ENCODE measurements at places on chromosomes 13 and 19.

DNA sequence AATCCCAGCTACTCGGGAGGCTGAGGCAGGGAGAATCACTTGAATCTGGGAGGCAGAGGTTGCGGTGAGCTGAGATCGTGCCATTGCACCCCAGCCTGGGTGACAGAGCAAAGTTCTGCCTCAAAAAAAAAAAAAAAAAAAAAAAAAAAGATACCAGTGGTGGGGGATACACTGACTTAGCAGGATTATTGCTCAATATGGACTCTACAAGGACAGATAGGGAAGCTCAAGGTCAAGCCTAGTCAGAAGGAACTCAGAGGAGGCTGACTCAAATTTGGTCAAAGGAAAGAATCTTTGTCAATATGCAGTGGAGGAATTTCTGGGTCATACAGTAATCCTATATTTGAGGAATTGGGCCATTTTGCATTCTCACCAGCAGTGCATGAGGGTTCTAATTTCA, 6.7 kb upstream of the DIAPH3 start:
- no peak for DNase-seq

- DNase-seq: no peak
These were observed 1198.2 kb upstream of the PCDH9 start for GRCh38 chr13:68428292-68428691.

DNA sequence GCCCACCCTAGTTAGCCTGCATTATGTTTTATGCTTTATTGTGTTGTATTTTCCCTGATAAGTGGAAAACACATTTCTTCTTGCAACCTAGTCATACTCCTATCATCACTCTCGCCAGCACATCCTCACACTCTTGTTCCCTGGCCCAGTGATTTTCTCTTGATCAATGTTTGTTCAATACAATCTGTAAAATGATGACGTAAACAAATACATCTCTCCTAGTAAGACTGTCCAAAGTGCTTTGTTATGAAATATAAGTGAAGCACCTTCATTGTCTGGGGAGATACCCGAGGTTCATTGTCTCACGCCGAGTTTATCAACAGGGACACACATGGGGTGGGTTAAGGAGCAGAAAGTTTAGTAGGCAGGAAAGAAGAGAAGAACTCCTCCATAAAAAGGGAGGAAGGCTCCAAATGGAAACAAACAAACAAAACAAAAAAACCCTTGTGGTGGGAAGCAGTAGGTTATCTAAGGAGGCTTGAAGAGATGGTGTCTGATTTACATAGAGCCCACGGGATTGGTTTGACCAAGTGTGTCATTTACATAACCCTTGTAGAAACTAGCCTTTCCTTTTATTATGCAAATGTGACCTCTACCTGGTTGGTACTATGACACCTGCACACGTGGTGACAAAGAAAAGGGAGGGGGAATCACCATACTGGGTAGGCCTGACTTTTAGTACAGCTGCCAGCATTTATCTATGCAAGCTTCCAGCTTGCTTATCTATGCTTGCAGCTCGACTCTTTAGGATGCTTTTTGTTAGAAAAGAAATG, 1317.9 kb upstream of the SPRY2 start:
- no peak for DNase-seq

DNA sequence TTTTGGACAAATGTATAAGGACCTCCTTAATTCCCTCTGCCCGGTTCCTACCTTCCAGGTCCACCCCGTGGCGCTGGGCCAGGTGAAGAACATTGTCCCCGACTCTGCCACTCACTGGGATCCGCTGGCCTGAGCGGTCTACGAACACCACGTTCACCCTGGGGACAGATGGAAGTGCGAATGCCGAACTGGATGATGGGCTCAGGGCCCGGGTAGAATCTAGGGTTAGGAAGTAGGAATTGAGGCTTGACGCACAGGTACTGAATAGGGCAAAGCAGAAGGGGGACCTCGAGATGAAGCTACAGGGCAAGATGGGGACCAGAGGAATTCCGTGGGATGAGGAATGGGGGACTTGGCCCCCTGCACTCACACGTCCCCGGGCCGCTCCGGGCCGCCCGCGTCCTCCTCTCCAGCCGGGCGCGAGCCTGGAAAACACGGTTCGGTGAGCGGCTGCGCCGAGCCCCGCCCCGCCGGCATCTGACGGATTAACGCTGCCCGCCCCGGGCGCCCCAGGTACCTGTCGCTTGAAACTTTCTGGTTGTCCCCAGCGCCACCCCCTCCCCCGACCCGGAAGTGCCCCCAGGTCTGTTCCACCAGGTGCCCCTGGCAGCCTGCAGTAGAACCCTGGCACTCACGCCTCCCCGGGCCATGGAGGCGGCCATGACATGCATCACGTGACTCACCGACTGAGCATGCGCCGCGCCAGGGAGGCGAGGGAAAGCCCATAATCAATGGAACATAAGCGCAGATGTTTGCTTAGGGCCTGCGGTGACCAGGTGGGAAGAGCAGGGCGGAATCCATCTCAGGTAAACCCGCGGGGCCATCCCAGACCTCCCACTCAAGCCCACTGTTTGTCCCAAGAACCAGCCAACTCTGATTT, at the start of gene FDX2:
FDX2 (minus strand) TSS at position 681 of the 880 bp plus-strand sequence; CDS start at position 662, 19 bp downstream.
- peak; percentile 88 for DNase-seq

DNA sequence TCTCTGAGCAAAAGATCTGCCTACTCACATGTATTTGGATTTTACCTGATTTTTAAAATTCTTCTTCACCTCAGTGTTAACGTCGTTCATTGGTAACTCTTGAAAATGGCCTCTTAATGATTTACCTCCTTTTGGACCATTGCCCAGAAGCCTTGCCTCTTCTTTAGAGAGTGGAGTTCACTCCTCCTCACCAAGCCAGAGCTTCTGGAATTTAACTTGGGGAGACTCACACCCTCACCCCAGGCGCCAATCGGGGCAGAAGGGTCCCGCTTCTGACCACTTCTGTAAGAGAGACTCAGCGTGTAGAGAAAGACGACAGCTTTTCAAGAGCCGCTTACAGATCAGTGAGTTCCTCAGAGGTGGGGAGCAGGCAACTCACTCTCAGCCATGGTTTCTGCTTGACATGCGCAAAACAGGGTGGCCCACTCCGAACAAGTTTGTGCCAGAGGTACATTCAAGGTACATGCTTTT, 2.7 kb downstream of the PNMA8C start:
- DNase-seq: no peak

DNA sequence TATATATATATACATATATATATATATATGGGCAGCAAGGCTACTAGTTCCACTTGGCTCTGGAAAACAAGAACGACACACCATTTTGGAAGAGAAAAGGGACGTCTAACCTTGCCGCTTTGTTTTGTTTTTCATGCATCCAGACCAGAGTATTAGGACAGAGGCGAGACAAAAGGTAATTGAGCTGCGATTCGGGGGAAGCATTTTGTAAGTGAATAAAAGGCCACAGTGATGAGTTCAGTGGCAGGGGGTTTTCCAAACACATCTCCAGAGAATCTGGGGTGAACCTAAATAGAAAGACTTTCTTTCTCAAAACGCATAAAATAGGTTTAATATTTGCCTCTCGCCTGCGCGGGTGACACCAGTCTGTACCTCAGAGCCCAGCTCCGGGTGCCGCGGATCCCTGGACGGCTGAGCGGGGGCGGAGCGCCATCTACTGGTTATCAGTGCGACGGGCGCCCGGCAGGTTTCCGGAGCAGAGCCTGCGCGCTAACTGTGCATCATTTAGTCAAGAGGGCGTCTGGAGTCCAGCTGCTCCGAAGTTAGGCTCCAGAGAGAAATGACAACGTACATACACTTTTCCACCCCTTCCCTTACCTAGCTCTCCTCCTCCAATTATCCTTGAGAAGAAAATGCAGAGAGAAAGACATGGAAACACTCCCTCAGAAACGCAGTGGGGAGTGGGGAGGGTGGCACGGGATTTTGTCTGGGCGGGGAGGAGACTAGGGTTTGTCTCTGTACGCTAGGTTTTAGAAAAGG, 262.3 kb downstream of the TBC1D4 start:
- DNase-seq: peak; percentile 75

GRCh38 chr13:66322193-66322740, 907.9 kb downstream of the PCDH9 start:
- DNase-seq: no peak

GRCh38 chr13:99526549-99526948, 25.3 kb downstream of the TM9SF2 start:
- DNase-seq: no peak

DNA sequence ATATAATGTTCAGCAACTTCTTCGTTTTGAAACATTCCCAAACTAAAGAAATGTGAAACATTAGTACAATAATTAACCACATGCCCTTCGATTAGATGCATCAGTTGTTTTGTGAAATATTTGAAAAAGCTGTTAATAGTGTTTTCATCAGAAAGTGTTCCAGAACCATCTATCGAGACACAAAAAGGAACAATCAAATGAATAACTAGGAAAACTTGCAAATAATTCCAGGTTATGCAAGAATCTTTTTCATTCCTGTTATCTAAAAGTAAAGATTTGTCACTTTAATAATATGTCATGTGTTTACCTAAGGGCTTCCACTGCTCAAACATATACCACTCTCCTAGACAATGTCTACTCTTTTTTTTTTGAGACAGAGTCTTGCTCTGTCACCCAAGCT, 904.2 kb upstream of the MIR17HG start:
- no peak for DNase-seq

DNA sequence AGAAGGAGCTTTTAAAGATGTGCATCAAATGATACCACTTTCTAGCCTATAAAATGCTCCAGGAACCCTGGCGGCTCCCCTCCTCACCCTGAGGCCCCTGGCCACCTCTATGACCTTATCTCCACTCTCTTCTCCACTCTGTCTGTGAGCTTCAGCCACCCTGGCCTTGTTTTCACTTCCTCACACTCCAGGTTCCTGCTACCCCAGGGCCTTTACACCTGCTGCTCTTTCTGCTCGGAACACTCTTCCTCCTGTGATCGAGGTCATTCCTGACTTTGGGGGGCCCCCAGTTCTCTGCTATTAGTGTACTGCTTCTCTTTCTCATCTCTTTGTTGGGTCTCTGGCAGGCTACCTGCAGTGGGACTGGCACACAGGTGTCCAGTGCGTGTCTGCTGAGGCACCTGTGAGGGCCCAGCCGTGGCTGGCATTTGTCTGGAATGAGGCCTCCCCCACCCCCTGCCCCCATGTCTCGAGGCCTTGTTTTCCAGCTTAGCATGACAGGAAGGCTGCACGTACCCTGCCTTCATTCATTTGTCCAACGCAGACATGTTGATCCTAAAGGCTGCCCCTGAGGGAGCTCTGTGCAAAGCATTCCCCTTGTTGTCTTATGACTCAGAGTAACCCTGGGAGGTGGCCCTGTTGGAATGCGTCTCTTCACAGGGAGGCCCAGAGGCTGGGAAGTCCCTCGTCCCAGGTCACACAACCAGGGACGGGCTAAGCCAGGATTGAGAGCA, 2.3 kb downstream of the DDA1 start:
- DNase-seq: no peak

- DNase-seq: no peak
These were observed 1.0 kb downstream of the CEBPA start for GRCh38 chr19:33301144-33301899.

DNA sequence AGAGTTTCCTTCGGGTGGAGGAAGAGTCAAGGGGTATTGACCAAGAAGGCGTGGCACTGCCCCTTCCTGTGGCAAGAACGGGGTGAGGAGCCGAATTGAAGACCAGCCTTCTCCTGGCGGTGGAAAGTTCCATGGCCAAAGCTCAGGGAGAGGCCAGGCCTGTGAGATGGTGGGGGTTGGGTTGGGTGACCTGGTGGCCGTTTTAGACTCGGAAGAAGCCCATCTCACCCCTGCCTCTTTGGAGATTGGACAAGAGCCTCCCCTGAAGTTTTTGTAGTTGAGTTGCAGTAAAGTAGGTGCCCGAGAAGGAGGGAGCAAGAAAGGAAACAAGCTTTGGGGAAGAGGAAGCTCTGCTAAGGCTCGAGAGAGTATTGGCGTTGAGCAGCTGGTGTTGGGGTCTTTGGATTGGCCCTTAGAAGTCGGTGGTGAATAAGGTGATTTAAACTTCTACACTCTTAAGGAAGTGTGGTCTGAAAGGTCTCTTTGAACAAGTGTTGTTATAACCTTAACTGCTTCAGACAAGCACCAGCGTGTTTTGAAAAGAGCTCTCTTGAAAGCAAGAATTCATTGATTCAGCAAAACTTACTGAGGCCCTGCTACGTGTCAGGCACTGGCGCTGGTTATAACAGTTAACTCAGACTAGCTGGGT, 964 bp downstream of the SPINT2 start:
- no peak for DNase-seq

- no peak for DNase-seq
These were observed 4.1 kb upstream of the TLE6 start for GRCh38 chr19:2973229-2973628.

DNA sequence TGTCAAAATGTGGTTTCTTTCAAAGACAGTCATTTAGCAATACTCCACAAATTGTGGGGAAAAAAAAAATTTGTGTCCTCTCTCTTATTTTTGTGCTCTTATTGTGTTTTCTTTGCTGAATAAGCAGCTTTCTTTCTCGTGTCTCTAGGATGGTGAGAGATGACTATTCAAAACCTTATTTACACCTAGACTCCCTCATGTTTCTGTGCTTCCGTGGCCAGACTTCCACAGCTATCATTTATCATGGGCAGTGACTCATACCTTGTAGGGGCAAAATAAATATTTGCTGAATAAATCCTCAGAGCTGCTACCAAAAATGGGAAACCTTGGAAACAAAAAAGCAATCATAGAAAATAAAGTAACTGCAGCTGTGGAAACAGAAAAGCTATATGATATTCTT, 204.9 kb upstream of the MIR17HG start:
- DNase-seq: no peak

DNA sequence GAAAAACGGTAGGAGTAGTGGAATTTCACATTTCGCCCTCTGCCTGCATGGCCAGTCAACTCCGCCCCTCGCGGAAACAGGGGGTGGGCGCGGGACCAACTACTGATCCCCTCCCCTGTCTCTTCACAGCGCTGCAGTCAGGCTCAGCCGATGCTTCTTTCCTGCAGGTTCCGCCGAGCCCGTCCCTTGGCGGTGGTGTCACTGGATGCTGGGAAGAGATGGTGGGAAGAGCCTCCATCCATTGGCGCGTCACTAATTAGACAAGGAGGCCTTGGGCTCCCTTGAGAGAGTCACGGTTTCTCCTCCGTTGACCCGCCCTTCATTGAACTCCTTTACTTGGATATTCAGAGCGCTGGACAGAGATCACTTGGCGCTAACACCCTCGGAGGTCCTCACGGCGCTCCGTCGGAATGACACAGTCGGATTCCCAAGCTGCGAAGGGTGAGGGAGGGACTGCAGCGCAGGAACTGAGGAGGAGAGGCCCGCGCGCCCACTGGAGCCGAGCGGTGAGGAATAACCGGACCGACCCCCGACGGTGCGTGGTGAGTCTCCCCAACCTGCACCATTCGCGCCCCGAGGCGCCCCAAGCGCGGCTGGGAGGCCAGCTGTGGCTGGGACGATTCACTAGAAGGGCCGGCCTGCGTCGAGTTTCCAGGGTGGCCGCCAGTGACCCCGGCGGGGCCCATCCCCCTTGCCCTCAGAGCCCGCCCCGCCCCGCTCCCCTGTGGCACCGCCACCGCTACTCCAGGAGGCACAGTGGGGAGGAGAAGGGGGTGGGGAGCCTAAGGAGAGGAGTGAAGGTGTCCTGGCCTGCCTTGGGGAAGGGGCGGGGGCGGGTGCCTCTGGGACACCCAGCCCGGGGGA, 11.2 kb upstream of the CEACAM21 start:
- no peak for DNase-seq
